ENCODE measurements at places on chromosomes 11 and 22.

- DNase-seq, result no peak
Measured at GRCh38 chr11:122309262-122309925, 193.4 kb upstream of the BLID start.

- no peak for DNase-seq
Measured at GRCh38 chr22:20413217-20414058, 19.5 kb downstream of the ZNF74 start.

GRCh38 chr11:133978794-133979193, 22.0 kb upstream of the IGSF9B start:
- DNase-seq, result no peak

- no peak for DNase-seq
Measured at GRCh38 chr11:13831696-13832095, 130.8 kb upstream of the SPON1 start.

GRCh38 chr11:46064221-46064620, 57.0 kb downstream of the PHF21A start:
- DNase-seq, result no peak

DNA sequence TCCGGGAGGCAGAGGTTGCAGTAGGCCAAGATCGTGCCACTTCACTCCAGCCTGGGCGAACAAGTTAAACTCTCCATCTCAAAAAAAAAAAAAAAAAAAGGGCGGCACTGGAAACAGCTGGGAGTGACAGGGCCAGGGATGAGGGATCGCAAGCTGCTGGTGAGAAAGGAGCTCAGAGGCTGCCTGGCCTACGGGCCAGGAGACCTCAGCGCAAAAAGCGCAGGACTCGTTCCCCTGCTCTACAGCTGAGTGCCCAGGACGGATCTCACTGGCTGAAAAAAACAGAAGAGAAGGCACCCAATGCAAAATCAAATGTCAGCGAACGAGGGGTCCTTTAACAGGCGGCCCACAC, 650 bp upstream of the NUP50 start:
- no peak for DNase-seq

DNA sequence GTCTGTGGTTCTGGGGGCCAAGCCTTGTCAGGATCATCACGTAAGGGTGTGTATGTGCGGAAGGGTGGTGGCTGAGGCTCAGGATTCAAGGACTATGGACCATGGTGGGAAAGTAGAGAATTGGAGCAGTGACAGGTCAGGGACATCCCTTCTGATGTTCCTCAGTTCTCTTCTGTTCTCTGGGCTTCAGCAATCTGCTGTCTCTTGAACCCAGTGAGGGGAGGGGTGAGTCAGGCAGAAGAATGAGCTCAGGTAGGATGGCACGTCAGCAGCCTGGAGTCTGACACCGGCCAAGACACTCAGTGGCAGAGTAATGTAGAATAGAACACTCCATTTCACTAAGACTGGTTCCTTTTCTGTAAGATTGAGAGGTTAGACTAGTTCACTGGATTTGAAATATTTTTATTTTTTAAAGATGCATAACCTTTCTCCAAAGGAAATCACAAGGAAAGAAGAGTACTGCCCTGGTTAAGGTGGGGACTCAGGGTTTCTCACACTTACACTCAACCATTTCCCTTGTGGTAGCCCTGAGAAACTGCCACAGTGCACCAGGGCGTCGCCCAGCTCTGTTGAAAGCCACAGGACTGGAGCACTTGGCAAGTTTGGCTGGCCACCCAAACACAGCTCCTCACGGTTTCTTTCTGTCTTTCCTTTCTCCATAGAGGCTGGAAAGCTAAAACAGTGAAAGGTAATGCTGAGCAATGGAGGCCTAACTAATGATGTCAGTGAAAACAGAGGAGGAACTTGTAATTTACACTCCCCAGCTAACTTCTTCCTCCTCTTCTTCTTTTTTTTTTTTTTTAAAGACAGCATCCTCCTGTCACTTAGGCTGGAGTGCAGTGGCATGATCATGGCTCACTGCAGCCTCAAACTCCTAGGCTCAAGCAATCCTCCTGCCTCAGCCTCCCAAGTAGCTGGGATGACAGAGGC, 23.1 kb upstream of the MICAL2 start:
- peak; percentile 51 for DNase-seq

GRCh38 chr22:17562906-17563870, at the start of gene SLC25A18:
TSS of gene SLC25A18 (plus strand) at chr22:17563498. CDS start at chr22:17579945, 16,447 bp downstream.
- DNase-seq, result no peak

GRCh38 chr11:119797123-119797611, 68.2 kb upstream of the NECTIN1 start:
- DNase-seq, result no peak

GRCh38 chr22:28952857-28953256, 69.5 kb downstream of the ZNRF3 start:
- no peak for DNase-seq

GRCh38 chr22:40594346-40594745, 42.2 kb downstream of the MRTFA start:
- DNase-seq, result no peak

DNA sequence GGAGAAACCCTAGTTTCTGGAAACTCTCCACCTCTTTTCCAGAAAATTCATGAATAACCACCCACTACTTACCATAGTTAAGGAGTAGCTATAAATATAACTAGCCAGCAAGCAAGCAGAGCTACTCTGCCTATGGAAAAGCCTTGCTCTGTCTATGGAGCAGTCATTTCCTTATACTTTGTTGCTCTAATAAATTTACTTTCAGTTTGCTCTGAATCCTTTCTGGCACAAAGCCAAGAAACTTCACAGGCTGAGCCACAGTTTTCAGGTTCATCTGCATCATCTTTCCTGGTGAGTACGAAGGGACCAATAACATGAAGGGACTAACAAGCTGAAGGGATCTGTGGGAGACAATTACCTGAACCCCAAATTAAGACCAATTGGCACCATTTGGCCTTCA, 4.6 kb downstream of the OR4C45 start:
- DNase-seq, result no peak

- no peak for DNase-seq
Measured at GRCh38 chr11:46565232-46565840, 28.5 kb downstream of the AMBRA1 start.

DNA sequence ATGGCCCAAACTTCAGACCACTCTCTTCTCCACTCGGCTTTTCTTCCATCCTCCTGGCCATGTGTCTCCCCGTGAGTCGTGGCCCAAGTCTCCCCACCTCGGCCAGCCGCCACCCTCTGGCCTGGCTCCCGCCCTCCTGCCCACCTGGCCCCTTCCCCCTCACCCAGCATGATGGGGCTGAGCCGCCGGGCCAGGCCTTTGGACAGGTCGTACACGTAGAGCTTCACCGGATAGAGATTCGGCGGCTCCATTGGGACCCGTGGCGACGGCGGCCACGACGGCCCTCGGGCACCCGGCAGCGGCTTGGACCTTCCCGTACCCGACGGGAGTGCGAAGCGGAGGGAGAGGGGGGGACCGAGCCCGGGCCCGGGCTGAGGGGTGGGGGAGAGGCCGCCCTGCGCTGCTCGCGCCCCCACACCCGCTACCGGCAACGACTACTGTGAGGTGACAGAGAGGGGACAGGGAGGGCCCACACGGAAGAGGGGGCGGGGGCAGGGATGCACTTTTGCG, at the start of gene DESI1:
DESI1 (minus strand) TSS at position 455 of the 510 bp plus-strand sequence; CDS start at position 251, 204 bp downstream.
- no peak for DNase-seq

DNA sequence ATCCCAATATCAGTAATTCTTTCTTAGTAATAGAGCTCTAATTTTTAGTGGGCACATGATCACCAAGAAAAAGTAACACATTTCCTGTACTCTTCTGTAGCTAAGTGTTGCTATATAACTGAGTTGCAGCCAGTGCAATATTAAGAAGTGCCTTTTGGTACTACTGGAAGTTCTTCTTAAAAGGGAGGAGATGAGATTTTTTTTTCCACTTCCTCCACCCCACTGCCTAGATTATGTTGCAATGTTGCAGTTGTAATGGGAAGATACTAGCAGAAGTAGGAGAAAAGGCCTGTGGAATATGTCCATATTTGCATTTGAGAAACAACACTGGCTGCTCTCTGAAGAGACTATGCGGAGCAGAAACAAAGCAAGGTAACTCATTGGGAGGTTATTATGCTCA, 280.6 kb upstream of the ANO5 start:
- DNase-seq, result no peak

GRCh38 chr11:95078526-95078925, 11.1 kb upstream of the ENDOD1 start:
- no peak for DNase-seq

All from activated T-cell treated with anti-CD3 and anti-CD28 coated beads, Interleukin-2, amount 50 U/mL, for 48 hours (primary cell).